AML-193 (cell line): ENCODE measurements at places on chromosomes 6 and 20.

GRCh38 chr6:83597051-83597450 lies 84.7 kb downstream of the PRSS35 start:
- DNase-seq = no peak

DNA sequence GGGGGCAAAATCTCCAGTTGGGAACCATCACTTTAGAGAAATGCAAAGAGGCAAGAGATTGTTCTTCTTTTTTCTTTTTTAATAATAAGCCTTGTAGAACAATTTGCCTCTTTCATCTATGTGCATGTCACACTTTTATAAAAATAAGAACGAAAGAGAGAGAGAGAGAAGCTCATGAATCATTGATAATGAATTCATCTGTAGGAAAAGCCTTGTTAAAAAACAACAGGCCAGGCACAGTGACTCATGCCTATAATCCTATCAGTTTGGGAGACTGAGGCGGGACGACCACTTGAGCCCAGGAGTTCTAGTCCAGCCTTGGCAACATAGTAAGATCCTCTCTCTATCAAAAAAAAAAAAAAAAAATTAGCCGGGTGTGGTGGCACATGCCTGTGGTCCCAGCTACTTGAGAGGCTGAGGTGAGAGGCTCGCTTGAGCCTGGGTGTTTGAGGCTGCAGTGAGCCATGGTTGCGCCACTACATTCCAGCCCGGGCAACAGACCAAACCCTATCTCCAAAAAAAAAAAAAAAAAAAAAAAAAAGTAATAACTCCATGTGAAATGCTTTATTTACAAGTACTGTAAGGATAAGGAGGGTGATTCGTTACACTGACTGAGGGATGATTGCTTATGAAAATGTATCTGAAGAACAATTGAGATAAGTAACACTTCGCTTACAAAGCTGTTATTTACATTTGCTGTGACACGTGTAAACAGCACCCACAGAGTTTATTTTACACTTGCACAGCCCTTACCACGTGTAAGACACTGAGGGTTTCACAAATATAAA lies 6.0 kb downstream of the CCN5 start:
- no peak for DNase-seq

DNA sequence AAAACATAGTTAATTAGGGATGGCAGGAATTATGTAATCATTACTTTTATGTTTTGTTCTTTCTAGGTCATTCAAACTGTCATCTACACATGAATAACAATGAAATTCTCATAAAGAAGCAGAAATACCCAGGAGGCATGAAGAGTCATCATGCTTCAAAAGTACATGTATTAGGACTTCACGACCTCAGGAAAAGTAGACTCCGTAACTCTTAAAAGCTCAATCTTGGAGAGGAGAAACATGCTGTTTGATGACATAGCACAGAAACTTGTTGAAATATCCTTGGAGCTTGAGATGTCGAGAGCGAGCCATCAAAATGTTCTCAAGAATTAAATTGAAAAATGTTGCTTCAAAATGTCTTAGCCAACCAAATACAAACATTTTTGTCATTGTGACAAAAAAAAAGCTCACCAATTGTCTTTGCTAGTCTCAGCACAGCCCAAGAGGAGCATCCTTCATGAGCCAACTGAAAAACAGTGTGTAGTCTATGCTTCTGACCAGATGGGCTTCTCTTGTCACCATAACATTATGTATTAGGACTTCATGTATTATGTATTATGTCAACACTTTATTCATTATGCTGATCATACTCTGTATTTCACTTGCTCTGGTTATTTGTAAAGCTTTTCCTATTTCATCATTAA lies 28.2 kb upstream of the ANKEF1 start:
- DNase-seq = no peak

- DNase-seq = no peak
These were observed 406.3 kb downstream of the PREX1 start for GRCh38 chr20:48421547-48421946.

GRCh38 chr6:45577836-45578504 lies 200.2 kb upstream of the SUPT3H start:
- DNase-seq = no peak

DNA sequence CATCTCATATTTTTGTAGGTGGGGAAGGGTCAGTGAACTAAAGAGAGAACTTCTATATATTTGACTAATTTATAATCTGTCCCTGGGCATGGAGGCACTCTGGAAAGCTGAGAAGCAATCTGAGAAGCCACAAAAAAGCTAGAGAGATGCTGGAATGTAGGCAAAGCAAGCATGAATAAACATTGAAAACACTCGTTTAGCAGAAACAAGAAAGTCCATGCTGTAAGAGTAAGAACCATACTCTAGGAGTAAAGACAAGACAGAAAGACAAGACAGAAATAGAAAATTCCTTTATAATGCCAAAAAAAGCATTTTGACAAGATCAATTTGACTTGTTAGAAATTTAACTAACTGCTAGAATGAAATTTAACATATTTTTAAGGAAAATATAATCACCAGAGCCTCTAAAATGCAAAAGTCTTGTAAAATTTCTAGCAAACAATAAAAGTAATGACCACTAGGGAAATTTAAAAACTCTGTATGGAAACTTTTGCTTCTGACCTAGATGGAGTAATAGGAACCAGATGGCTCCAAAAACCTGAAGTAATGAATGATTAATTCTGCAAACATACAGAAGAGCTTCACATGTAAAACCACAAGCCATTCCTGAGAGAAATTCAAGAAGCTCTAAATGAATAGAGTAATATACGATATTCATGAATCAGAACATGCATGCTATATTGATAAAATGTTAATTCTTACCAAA lies 625.7 kb upstream of the PTCHD4 start:
- DNase-seq = no peak

- DNase-seq = no peak
These were observed 201.3 kb downstream of the EPHA7 start for GRCh38 chr6:93218096-93218495.

DNA sequence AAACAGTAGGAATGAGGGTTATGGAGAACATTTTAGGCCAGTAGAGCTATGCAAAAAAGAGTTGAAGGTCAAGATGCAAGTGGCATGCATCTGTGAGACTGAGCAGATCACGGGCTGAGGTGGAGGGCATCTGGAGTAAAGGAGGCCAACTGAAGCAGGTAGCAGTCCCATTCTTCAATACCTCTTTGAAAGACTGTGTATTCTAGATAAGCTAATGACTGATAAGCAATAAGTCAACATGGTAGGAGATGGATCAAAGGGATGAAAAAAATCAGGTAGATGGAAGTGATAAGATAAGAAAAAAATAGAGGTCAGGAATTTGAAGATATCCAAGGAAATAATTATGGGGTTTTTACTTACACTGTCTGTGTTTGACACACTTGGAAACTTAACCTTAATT lies 55.6 kb downstream of the ARMC2 start:
- DNase-seq = no peak

- no peak for DNase-seq
These were observed at the start of gene TUBB2B for GRCh38 chr6:3227363-3228045. Gene TUBB2B (minus strand): TSS chr6:3227653. CDS start chr6:3227543, 110 bp downstream.

DNA sequence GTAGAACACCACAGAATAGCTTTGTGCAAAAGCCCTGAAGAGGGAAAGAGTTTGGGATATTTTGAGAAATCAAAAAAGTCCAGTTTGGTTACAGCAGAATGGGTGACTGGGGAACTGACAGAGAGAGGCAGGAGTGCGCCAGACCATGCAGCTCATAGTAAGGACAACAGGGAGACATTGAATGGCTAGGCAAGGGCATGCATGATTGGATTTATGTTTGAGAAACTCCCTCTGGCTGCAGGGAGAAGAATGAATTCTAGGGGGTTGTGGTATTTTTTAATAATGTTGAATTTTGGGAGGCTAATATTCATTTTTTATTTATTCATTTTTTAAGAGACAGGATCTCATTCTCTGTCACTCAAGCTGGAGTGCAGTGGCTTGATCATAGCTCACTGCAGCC lies 49.9 kb downstream of the TGM2 start:
- no peak for DNase-seq

GRCh38 chr20:18066421-18067333 lies 9.0 kb upstream of the OVOL2 start:
- DNase-seq = no peak

DNA sequence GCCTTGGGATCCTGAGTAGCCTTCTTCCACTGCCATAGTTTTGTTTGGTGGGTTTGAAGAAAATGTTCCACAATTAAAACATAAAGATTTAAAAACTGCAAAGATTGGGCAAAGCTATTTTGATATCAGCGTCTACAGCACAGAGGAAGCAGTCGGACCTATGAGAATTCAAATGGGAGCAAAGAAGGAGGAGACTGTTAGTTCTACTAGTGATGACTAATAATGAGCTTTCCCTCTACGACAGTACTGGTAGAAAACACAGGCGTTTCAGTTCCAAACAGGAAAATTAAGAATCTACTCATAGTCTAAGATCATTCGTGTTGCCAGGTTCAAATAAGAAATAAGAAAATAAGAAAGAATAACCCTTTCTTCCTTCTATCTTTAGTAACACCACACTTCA lies 121.2 kb downstream of the INSM1 start:
- no peak for DNase-seq
